Activated CD8-positive, alpha-beta memory T cell treated with anti-CD3 and anti-CD28 coated beads for 1 hour (primary cell): ENCODE measurements at places on chromosomes 5 and 9.

DNA sequence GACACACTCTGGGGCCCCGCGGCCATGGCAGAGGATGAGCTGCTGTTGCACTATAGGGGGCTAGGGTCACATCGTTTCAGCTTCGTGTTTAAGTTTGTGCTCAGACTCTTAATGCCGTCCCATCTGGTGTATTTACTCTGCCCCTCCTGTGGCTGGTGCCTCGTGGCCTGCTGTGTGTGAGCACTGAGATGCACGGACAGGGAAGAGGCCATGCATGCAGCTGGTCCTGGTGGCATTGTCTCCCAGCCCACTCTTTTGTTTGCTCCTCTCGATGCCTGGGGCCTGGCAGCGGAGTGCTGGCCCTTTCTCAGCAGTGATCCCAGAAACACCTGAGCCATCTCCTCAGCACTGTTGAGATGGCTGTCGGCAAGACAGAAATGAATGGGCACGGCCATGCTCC is 30.0 kb upstream of the PHF2 start:
- DNase-seq: no peak

GRCh38 chr5:50663636-50664035 is 2.8 kb upstream of the PARP8 start:
- no peak for DNase-seq

- DNase-seq: no peak
Measured at GRCh38 chr9:131203431-131204218, 72.7 kb downstream of the FAM78A start.

- no peak for DNase-seq
Measured at GRCh38 chr9:137053944-137054931, at the start of gene ENTPD2. ENTPD2 (minus strand) TSS chr9:137054061; CDS start chr9:137053997, 64 bp downstream.

DNA sequence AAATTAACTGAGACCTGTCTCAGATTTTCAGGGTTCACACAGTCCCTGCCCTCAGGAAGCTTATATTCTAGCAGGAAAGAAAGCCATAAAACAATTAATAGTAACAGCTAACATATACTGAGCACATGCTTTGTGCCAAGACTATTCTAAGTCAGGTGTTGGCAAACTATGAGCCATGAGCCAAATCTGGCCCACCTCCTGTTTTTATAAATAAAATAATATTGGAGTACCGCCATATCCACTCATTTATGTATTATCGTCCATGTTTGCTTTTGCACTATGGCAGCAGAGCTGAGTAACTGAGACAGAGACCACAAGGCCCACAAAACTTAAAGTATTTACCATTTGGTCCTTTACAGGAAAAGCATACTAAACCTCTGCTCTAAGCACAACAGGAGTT is 83.3 kb upstream of the TRIO start:
- no peak for DNase-seq

DNA sequence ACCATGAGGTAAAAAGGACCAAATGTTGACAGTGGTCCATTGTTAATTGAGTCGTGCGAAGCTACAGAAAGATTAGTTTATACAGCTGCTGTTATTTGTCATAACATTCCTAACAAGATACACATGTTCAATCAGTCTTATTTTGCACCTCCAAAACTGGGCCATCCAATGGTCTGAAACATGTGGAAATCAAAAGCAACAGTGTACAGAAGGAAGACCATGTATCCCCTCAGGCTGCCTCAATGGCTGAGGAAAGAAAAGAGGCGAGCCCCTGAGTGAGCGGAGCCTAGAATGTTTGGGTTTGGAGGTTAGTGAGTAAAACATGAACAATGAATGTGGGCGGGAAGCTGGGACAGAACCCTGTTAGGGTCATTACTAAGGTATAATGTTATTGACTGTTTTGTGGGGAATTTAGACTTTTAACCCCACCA is 35.6 kb downstream of the NFIB start:
- no peak for DNase-seq
